ENCODE measurements at places on chromosomes 2 and 18.

GRCh38 chr18:43714343-43715010 is 437.2 kb upstream of the SYT4 start:
- DNase-seq: no peak

DNA sequence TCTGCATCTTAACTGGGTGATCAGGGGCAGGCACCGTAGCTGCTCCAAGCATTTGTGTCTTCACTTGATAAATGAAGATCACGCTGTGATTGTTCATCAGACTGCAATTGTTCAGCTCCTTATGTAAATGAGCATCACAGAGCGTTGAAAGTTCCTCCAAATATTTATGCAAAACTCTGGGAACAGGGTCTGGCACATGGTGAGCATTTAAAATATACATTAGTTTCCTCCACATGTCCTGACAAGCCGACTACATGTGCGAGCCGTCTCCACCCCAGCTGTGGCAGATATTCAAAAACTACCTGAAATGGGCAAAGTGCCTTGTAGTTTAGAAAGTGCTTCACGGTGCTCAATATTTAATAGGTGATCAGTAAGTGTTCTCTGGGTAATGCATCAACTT is 175.1 kb upstream of the ID2 start:
- DNase-seq: no peak

- no peak for DNase-seq
Measured at GRCh38 chr18:48672671-48673340, 134.0 kb downstream of the CTIF start.

GRCh38 chr2:38825956-38826355 is 47.9 kb downstream of the GEMIN6 start:
- DNase-seq: no peak

GRCh38 chr2:206438196-206438724 is 5.1 kb upstream of the ADAM23 start:
- no peak for DNase-seq

- DNase-seq: no peak
Measured at GRCh38 chr2:209713219-209713618, 58.4 kb upstream of the UNC80 start.

GRCh38 chr18:37222354-37222998 is 343.1 kb downstream of the CELF4 start:
- no peak for DNase-seq

DNA sequence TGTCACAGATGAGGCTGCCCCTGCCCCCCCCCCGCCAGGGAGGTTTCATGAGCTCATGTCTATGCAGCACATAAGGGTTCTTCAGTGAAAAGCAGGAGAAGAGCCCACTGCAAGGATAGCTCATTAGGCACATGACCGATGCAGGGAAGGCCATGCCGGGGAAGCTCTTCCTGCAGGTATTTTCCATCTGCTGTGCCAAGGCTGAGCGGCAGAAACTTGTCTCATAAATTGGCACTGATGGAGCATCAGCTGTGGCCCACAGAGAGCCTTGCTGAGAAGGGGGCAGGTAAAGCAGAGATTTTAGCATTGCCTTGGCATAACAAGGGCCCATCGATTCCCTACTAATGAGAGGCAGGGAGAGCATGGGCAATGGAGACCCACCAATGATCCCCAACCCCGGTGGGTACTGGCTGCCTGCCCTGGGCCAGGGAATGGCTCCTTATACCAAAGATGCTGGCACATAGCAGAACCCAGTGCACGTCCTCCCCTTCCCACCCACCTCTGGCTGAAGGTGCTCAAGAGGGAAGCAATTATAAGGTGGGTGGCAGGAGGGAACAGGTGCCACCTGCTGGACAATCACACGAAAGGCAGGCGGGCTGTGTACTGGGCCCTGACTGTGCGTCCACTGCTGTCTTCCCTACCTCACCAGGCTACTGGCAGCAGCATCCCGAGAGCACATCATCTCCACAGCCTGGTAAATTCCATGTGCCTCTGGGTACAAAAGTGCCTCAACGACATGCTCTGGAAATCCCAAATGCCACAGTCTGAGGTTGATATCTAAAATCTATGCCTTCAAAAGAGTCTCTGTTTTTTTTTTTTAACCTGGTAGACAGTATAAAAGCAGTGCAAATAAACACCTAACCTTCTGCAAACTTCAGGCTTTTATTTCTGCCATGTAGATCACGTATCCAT is 41.4 kb downstream of the STEAP3 start:
- DNase-seq: no peak

GRCh38 chr2:239274391-239275043 is 126.3 kb downstream of the HDAC4 start:
- no peak for DNase-seq

DNA sequence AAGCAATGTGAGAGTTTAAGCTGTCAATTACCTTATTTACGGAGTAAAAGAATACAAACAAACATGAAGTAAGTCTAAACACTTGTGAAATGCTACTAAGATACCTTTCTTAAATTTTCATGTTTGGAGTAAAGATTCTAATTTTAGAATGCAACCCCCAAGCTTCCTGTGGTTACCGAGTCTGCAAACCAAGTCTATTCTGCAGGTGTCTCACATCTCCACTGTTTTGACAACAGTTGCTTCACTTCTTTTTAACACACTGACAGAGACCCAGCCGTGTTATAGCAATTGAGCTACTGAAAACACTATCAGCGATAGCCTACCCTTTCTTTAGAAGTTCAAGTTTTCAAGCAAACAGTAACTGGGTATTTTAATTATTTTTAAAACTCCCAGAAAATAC is 608.3 kb downstream of the ERBB4 start:
- no peak for DNase-seq

GRCh38 chr18:23929362-23929930 is 85.1 kb upstream of the TTC39C start:
- no peak for DNase-seq

DNA sequence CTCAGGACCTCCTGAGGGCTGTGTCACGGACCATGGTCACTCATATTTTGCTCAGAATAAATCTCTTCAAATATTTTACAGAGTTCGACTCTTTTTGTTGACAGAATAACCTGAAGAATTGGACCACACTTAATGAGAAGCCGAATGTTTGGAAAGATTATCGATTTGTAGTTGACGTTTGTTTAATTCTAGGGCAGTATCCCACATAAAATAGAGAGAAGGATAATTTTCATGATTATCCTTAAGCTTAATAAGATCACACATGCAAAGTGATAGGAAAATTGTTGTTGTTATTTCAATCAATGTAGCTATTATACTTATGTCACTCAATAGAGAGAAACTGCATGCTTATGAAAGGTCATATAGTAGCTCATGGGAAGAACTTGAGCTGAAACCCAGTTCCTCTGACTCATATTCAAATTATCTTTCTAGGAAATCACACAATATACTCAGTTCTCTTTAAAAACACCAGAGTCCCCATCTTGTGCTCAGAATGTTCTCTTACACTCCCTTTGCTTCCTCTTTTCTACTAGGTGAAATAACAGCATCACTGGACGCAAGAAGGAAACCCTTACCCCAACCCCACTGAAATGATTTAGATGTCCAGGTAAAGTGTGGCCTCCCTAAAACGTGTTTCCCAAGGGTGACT is 982.1 kb downstream of the TSN start:
- no peak for DNase-seq

GRCh38 chr2:9095690-9096089 is 92.2 kb upstream of the MBOAT2 start:
- DNase-seq: peak; percentile 71

DNA sequence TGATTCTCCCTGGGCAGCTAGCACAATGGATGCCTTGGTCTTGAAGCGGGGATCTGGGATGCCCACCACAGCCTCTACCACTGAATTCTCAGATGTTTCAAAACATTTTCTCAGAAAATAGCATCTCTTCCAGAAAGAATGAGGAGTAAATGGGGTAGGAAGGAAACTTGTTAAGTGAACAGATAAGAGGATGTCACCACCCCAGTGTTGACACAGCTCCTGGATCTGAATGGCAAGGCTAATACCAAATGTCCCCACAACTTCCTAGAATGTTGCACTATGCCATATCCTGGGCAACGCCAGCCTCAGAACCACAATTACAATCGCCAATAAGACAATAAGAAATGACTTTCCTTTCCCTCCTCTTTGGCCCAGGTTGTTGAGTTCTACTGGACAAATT is 177.2 kb downstream of the BCL11A start:
- no peak for DNase-seq

DNA sequence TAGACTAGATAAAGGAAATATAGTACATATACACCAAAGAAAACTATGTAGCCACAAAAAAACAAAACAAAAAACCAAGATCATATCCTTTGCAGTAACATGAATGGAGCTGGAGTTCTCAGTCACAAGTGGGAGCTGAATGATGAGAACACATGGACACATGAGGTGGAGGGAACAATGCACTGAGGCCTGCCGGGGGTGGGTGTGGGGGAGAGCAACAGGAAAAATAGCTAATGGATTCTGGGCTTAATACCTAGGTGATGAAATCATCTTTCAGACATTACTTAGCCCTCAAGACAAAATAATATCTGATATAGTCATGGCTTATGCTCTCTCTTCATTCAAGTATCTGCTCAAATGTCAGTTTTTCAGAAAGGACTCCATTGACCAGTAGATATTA is 930.6 kb downstream of the LRP1B start:
- DNase-seq: no peak

GRCh38 chr2:14072338-14072737 is 560.2 kb upstream of the LRATD1 start:
- DNase-seq: no peak

DNA sequence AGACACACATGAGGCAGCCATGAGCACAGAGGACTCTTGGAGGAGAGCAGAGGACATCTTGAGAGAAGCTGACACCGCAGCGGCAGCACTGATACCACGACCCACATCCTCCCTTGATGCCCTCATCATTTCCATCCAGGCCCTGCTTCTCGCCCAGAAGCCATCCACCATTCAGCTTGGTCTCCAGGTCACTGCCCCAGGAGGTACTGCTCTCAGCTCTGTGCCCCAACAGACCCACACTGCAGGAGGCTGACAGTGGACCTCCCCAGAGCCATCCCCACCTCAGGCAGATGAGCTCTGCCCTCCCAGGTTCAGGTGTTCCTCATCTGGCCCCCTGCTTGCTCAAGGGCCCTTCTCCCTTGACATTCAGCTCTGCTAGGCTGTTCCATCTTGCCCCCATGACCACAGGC is 74.9 kb downstream of the ACKR3 start:
- DNase-seq: no peak

- DNase-seq: no peak
Measured at GRCh38 chr2:207619764-207620203, 5.4 kb downstream of the METTL21A start.

- DNase-seq: no peak
Measured at GRCh38 chr2:38233231-38233983, 143.7 kb downstream of the ATL2 start.

Data from midbrain (tissue), 1 donor.